Stimulated activated CD4-positive, alpha-beta T cell treated with anti-CD3 and anti-CD28 coated beads, Interleukin-12 subunit alpha, Interleukin-12 subunit beta, amount 100 ng/mL, for 48 hours (primary cell): ENCODE measurements at places on chromosomes 5 and 9.

DNA sequence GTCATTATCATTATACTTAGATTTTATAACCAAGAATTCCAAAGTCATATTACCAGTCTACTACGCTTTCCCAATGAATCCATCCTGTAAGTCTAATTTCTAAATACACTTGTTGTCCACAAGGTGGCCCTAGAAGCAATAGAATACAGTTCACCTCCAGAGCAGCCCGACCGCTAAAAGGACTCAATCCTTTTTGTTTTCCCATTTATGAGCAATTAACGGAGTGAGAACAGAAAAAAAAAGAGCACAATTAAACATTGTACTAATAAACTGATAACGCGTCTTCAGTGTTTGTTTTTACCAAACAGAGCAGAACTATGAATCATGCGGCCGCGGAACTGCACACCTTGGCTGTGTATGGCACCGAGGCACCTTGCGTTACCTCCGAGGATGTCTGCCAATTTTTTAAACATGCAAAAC, 160.7 kb upstream of the DAPK1 start:
- peak; percentile 18 for DNase-seq

DNA sequence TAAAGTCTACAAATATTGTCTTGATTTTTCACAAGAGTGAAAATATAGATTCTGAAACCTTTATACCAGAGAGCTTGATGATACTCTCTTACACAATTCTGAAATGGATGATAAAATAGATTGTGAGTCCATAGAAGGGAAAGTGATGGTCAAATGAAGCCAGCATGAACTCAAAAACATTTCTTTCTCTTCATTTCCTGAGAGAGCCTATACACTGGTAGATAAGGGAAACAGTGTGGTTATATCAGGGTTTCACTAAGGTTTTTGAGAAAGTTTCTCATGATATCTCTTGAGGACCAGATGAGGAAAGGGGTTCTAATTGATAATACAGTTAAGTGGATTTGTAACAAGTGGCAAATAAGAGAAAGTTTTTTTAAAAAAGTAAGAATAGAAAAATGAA, 254.1 kb downstream of the PJA2 start:
- DNase-seq = no peak

DNA sequence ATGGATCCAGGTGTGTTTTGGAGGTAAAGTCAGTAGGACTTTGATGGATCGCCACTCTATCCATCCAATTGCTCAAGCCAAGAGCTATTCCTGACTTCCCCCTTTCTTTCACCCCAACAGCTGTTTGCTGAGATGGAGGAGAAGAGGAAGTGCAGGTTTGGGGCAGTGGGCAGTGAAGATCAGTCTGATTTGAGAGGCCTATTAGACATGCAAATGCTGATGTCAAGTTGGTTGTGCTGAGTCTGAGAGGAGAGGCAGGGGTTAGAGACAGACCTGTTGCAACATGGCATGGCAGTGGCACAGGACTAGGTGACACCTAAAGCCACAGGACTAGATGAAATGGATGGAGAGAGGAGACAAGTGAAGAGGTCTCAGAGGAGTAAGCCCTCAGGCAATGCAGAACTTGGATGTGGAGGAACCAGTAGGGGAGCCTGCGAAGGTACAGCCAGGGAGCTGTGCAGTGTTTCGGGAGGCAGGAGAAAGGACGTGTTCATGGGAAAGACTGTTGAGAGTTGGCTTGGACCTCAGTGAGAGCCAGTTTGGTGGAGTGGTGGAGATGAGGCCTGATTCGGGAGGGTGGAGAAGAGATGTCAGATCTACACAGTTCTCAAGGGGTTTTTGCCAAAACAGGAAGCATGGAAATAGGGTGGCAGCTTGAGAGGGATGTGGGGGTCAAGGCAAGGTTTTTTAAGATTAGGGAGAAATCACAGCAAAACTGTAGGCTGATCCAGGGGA, 175.0 kb downstream of the MACROH2A1 start:
- DNase-seq = no peak

DNA sequence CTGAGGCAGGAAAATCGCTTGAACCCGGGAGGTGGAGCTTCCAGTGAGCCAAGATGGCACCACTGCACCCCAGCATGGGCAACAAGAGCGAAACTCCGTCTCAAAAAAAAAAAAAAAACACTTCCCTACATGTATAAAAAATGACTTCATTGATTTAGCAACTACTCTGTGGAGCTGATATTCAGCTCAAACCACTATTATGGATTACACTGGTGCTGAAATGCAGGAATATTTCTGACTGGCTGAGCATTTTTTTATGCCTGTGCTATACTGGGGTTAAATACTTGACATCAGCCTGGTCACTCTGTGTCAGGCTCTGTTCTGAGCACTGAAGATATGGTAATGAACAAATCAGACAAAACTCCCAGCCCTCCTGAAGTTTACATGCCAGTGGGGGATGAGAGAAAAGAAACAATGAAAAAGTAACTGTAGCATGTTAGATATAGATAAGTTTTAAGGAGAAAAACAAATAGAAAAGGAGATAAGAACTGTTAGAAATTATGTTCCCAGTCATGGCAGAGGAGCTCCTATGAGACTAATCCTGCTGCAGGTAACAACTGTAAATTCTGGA, 22.6 kb upstream of the TTC39B start:
- no peak for DNase-seq

DNA sequence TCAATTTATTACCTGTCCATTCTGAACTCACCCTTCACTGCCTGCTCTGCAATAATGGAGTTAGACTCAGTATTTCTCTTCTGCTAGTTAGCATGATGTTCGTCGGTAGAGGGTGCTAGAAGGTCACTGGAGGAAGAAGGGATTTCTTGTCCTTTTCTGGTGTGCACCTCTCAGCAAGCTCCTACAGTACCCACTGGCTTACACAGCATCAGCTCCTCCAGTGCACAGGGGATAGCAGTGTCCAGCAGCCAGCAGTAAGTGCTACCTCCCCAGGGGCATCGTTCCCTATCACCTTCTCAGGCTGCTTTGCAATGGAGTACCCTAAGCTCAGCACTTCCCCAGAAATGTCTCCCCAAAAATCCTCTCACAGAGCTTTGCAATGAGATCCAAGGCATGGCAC, 45.9 kb upstream of the APC start:
- peak; percentile 2 for DNase-seq

DNA sequence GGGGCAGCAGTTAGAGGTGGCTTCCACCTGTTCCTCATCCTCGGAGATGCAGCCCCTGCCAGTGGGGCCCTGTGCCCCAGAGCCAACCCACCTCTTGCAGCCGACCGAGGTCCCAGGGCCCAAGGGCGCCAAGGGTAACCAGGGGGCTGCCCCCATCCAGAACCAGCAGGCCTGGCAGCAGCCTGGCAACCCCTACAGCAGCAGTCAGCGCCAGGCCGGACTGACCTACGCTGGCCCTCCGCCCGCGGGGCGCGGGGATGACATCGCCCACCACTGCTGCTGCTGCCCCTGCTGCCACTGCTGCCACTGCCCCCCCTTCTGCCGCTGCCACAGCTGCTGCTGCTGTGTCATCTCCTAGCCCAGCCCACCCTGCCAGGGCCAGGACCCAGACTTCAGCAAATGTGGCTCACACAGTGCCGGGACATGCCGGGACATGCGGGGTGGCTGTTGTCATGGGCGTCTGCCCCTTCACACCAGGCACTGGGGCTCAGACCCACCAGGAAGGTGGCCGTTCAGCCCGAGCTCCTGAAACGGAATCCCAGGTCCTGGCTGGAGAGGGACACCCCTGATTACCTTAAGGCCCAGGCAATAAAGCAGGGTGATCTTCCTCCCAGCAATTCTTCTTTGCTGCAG, 841 bp downstream of the CYSRT1 start:
- no peak for DNase-seq

DNA sequence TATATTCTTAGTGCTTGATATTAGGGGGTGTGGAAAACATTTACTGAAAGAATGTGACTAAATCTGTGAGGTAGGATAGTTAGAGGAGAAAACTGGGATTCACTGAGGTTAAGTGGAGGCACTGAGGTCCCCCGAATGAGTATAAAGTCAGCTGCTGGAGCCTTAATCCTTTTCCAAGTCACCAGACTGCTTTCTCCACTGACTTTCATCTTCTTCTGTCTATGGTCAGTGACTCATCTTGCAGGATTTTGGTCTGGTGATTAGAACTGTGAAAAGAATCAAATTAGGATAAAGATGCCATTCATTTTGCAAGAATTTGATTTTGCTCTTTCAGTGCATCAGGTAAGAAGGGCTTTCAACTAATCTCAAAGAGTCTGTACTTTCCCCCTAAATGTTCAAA, 89.3 kb upstream of the ALDH1A1 start:
- no peak for DNase-seq

GRCh38 chr5:168341178-168341577, 49.7 kb downstream of the WWC1 start:
- no peak for DNase-seq

- DNase-seq = peak; percentile 74
Measured at GRCh38 chr5:170571875-170572852, 68.3 kb downstream of the KCNIP1 start.

DNA sequence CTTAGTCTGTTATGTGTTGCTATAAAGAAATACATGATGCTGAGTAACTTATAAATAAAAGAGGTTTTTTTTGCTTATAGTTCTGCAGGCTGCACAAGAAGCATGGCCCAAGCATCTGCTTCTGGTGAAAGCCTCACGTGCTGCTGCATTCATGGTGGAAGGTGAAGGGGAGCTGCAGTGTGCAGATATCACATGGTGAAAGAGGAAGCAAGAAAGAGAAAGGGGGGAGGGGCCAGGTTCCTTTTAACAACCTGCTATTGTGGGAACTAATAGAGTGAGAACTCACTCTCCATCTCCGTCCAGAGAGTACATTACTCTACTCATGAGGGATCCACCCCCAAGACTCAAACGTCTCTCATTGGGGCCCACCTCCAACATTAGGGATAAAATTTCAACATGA, 12.5 kb upstream of the PARP8 start:
- DNase-seq = no peak

DNA sequence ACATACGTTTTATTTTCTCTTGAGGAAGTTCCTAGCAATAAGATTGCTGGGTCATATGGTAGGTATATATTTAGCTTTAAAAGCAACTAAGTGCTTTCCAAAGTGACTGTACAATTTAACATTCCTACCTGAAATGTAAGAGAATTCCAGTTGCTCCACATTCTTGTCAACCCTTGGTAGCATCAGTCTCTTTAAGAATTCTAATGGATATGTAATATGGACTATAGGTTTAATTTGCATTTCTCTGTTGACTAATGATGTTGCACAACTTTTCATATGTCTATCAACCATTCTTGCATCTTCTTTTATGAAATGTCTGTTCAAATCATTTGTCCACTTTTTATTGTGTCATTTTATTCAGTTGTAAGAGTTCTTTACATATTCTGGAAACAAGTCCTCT, 6.7 kb upstream of the RASEF start:
- DNase-seq = no peak

GRCh38 chr5:160461378-160461777, 39.7 kb downstream of the PTTG1 start:
- DNase-seq = no peak

DNA sequence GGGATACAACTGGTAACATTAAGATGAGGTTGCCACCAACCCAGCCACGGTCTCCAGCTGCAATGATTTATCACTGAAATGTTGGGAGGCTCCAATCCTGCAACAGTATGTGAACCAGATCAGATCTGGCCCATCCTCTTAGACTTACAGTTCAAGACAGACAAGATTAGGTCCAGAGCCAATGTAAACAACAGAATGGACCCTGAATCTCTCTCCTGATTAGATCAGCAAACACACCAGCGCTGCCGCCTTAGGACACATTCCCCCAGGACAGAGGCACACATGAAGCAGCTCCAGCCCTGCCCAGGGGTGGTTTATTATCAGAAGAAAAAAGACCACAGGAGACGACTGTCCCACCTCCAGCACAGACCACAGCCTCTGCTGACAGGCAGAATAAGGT, 82.1 kb downstream of the SLIT3 start:
- no peak for DNase-seq

DNA sequence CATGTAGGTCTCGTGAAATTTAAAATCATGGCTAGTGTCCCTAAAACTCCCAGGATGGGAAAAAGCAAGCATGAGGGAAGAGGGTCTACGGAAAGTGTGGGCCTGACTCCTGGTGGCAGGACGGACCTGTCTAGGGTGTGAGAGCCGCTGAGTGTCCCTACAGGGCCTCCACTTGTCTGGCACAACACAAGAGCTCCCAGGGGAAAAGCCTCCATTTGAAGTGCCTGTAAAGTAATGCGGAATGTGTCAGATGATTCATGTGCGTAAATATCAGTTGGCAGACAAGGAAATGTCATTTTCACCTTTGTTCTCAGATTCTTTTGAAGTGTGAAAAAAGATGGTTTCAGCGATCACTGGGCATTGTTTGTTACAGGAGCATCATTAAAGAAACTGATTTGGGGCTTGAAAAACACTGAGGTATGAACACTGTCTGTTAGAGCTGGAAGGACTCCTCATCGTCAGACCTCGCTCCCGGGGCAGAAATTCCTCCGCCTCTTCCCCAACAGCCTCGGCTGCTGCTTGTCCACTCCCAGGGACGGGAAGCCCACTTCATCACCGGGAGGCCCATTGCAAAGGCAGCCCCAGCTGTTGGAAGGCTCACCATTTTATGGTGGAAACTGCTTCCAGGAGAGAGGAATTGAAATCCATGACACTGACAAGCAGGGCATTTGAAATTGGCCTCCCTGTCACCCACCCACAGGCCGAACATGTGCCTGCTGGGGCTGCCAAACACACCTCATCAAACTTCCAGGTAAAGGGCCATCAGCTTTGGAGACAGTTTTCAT, 240.8 kb downstream of the FSTL4 start:
- DNase-seq = no peak

- no peak for DNase-seq
Measured at GRCh38 chr5:10265245-10266109, 15.4 kb downstream of the CCT5 start.

GRCh38 chr9:124855944-124856765, 2.9 kb downstream of the WDR38 start:
- DNase-seq = no peak

DNA sequence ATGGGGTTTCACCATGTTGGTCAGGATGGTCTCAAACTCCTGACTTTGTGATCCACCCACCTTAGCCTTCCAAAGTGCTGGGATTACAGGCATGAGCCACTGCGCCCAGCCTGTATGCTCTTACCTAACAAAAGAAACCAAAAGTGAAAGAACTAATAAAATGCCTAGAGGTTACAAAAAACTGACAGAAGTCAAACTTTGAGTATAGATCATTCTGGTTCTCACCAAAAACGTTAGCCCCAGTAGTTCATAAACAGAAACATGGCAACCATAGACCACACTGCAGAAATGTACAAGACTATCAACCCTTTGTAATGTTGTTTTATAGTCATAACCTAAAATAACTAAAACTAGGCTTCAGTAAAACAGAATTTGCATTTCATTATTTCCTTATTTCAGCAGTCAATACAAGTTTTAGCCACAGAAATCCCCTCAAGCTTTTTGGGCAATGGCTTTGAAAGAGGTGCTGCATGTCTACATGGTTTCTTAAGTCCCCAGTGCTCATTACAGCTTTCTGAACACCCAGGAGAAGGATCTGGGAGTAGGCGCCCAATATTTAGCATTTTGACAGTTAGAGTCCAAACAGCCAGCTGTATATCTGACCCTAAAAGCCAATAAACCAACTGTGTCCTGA, 72.5 kb downstream of the EPB41L4A start:
- DNase-seq = no peak

GRCh38 chr9:93815677-93816076, 139.5 kb downstream of the BARX1 start:
- no peak for DNase-seq

- no peak for DNase-seq
Measured at GRCh38 chr5:16364910-16365309, 100.7 kb downstream of the ZNF622 start.
